Islet precursor cell (in vitro differentiated cells): ENCODE measurements at places on chromosomes 2 and 18.

- DNase-seq: no peak
These were observed 17.4 kb downstream of the HAT1 start for GRCh38 chr2:171939743-171940071.

DNA sequence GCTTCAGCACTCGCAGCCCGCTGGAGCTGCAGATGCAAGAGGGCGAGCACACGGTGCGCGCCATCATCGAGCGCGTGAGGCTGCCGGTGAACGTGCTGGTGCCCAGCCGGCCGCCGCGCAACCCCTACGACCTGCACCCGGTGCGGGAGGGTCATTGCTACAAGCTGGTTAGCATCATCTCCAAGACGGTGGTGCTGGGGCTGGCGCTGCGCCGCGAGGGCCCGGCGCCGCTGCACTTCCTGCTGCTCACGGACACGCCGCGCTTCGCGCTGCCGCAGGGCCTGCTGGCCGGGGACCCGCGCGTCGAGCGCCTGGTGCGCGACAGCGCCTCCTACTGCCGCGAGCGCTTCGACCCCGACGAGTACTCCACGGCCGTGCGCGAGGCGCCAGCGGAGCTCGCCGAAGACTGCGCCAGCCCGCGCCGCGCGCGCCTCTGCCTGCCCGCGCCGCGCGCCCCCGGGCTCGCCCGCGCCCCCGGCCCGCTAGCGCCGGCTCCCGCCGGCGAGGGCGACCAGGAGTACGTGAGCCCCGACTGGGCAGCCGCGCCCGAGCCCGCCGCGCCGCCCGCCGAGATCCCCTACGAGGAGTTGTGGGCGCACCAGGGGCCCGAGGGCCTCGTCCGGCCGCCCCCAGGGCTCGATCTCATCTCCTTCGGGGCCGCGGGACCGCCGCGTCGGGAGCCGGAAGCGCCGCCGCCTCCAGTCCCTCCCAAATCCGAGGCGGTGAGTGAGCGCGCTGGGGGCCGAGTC is 11.8 kb downstream of the GAREM2 start:
- DNase-seq: peak; percentile 90

GRCh38 chr2:178530625-178531142 is 50.4 kb downstream of the PLEKHA3 start:
- DNase-seq: no peak

GRCh38 chr2:158753641-158754611 is 41.2 kb upstream of the DAPL1 start:
- DNase-seq: peak; percentile 72

DNA sequence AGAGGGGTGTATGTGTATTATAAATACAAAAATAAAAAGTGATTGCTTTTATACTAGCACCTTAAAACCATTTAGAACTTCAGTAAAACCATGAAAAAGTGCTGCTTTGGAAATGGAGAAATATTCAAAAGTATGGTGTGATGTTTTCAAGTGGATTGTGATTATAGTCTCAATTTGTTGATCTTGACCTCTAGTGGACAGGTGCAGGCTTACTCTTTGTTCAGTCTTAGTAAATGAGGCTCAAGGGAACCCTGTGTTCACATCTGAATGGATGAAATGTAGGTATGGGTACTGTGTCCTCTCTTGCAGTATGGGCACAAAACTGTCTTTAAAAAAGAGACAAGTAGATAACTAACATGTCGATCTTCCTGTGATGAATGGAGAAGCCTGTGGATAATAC is 145.8 kb downstream of the MCFD2 start:
- no peak for DNase-seq

DNA sequence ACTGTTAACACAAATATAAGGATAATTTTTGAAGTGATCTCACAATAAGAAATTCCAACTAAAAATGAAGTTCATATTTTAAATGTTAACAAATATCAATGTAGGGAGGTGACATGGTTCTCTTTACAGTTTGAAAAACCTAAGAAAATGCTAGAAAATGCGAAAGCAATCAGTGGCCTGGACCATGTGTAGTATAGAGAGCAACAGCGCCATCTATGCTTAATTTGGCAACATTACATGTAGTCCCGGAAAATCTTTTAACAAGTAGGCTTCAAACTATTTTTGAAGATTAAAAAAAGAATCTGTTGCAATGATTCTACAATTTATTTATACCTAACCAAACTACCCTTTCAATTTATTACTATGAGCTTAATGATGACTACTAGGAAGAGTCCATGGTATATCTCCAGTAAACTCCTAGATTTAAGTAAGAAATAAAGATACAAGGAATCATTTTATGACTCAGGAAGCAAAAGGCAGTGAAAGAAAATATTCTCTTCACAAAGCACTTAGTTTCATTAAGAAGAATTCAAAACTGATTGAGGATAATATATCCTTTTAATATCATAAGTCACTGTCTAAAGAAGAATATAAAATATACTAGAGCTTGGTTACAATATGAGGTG is 33.3 kb downstream of the NDUFA10 start:
- no peak for DNase-seq

GRCh38 chr2:183010112-183010511 is 28.1 kb downstream of the NCKAP1 start:
- DNase-seq: peak; percentile 71

- DNase-seq: no peak
These were observed 111.2 kb downstream of the TPGS2 start for GRCh38 chr18:36717422-36718110.

GRCh38 chr2:171855401-171855800 is 38.6 kb downstream of the SLC25A12 start:
- no peak for DNase-seq

DNA sequence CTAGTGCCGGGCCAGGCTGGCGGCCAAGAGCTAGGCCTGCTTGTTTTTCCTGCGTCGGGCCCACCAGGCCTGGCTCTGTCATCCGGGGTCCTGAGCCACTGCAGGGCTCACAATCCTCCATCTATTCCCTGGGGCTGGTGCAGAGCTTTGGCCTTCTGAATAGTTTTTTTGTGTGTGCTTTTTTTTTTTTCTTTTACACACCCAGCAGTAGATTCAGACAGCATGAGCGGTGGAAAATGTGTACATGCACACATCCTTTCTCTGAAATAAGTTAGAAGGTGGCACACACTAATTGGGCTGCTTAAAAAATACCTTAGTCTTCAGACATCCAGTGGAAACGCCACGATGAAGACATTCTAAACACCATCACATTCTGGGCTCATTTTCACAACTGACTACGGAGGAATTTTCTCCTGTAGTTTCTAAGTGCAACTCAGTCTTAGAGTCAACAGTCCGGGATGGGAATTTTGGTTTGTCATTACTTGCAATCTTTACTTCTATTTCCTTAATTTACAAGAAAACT is 6.1 kb downstream of the ZFP36L2 start:
- no peak for DNase-seq

GRCh38 chr18:66727991-66728390 is 124.1 kb upstream of the CDH19 start:
- DNase-seq: no peak

DNA sequence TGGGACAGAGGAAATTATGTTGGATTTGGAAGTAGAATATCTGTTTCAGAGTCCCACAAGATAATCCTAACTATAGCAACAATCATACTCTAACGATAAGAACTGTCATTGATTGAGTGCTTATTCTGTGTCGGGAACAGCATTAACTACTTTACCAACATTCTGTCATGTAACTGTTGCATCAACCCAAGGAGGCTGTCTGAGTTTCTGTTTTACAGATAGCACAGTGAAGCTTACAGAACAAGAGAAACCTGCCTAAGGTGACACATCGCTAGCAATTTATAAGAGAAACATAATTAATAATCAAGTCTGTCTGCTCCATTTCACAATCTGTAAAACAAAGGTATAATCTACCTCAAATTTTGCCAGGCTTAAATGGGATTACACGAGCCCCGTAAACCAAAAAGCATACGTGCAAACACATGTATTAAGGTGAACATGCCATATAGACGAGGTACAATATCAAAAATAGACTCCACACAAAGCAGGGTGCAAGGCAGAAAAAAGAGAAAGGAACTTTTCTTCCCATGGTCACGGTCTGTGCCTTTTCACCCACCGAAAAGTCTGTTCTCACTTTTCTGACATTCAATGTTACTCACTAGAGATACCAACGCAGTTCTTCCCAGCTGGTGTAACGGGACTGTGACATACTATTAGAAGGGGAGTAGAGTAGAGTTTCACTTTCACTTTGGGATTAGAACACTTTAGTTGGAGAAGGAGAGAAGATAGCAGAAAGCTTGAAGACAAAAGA is 37.2 kb upstream of the SLC8A1 start:
- no peak for DNase-seq

DNA sequence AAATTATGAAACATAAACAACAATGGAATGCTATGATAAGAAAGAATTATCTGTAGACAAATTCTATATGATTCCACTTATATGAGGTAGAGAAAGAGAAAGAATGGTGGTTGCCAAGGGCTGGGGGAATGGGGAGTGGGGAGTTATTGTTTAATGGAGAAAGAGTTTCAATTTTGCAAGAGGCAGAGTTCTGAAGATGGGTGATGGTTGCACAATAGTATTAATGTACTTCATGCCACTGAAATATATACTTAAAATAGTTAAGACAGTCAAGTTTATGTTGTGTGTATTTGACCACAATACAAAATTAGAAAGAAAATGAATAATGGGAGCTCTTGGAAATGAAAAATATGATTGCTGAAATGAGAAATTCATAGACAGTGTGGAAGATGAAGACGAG is 22.6 kb upstream of the FAM117B start:
- DNase-seq: no peak

- DNase-seq: peak; percentile 80
These were observed 595 bp downstream of the PARD6G start for GRCh38 chr18:80246445-80247392.

DNA sequence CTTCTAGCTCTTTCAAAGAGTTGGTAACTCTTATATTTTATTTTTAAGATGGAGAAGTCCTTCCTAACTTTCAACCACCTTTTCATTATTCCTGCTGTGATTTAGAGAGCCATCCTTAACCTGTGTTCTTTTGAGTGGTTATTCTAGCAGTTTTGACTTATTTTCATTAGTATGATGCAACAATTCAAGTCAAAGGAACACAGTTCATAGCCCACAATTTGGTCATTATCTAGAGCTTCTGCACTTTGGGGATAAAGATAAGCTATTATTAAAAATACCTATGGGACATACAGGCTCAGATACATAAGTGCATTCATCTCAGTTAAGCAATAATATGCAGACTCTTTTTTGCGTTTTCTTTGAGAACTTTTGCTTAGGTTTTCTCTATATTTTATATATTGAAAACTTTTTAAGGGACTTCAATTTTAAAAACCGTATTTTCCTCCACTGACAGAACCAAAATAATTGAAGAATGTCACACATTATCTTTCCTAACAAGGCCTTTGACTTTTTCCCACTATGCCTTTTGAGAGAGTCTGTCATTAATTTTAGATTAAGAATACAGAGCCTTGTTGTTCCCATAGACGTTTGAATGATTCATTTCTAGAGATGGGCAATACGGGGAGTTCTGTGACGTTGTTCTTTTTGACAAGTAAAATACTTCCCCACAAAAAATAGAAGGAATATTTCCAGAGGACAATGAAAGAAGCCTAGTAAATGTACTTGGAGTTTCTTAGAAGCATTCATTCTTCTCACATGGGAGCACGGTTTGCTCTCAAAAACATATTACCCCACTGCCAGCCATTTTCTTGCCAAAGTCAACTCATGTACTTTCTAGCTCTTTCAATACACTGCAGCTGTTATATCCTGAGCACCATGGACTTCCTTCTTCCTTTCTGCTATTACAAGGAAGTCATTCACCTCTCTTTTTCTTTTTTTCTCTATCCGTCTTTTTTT is 42.9 kb upstream of the RASGRP3 start:
- no peak for DNase-seq

GRCh38 chr2:122391726-122392125 is 636.3 kb downstream of the TSN start:
- DNase-seq: no peak

GRCh38 chr2:102131564-102131963 is 11.0 kb upstream of the IL1R1 start:
- DNase-seq: no peak

GRCh38 chr2:207266648-207267047 is 100.9 kb upstream of the KLF7 start:
- DNase-seq: no peak

- DNase-seq: peak; percentile 71
These were observed 3.5 kb upstream of the RHOB start for GRCh38 chr2:20443276-20443920.

DNA sequence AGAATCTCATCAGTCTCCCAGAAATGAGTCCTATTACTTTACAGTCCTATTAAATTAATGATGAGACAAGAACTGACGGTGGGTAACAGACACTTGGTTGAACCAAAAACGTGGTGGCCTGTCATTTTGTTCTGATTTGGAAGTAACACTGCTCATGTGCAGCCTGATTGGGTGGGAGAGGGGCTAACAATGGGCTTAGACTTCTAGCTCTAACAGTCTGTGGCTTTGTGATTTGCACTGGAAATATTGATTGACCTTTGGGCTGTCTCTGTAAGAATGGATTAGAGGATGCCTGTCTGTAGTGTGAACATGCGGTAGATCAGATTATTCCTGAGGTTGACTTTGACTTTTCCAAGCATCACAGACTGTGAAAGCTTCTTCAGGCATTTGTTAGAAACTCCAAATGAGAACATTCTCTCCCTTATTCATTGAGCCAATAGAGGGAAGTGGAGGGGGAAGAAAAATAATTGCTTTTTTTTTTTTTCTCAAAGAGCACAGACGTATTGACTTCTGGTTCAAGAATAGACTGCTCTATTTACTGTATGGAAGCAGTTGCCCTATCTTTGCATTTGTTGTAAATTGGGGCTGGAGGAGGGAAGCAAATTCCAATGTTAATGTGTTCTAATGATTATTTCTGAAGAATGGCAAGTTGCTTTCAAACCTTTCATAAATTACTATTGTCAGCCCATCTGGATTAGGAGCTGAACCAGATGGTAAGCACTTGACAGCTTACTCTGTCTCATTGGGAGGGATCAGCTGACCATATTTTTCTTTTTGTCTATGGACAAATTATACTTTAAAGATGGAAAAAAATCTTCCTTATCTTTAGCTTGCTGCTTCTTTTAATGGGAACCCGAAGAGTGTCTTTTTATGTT is 85.8 kb upstream of the TTN start:
- no peak for DNase-seq

GRCh38 chr18:48609820-48610815 is 71.3 kb downstream of the CTIF start:
- no peak for DNase-seq
